ENCODE measurements at places on chromosomes 6 and 20.

GRCh38 chr6:151240036-151240685 lies 394 bp downstream of the AKAP12 start:
- DNase-seq: no peak

DNA sequence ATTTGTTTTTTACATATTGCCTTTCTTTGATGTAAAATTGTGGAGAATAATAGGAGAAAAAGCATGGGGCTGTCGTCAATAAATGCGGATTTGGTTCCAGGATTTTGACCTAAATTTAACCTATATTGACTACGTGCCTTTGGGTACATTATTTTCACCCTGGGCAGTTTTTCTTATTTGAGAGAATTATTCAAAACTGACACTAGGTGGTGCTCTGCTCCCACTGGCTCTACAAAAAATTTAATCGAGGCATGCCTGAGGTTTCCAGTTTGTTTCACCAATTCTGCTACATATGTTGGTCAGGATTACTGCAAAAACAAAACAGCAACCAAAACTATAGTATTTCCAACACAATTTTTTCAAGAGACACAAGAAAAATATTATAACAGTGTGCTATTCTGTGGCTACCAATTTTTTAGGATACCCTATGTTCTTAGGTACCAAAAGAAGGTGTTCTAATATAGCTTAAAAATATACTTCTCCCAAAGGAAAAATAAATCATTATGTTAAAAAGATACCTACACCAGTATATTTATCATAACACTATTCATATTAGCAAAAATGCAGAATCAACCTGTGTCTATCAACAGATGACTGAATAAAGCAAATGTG lies 48.6 kb upstream of the FABP7 start:
- DNase-seq: no peak

DNA sequence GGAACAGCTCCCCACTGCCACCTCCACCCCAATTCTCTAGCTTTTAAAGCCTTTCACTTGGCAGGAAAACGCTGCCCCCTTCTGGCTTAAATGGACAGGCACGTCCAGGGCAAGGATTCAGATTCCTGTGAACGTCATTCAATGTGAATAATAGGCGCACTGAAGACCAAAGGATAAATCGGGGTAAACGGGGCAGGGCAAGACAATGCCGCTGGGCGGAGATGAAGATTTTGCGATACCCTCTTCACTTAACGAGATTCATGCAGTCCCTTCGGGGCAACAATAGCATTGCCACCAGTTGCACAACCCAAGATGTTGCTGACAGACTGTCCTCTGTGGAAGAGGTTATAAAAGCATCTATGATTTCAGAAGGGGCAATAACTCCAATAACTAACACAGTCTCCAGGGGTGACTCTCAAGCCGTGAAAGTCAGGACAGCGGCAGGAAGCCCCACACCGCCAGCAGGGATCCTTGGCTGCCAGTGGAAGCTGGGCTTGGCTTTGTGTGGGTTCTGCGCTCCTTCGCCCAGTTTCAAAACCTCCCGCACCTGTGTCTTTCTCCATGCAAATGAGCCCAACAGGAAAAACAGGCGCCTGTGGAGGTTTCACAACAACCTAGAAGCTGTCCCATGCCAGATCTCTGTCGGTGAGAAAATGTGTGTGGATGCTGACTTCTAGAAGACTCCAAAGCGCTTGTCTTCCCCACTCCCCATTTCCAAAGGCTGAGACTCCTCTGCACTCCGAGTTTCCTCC lies 291.8 kb downstream of the BMP7 start:
- DNase-seq: no peak

DNA sequence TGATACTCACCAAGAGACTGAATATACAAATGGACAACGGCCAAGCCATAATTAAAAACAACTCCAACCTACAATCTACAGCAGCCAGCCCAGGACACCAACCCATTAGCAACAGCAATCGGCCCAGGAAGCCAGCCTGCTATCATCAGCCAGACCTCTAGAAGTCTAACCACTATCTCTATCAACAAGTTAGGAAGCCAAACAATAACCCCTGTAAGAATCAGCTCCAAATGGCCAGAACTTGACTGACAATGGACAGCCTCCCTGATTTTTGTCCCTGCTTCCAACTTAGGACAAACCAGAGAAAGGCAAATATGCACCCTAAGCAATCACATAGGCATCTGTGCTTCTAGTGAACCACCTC lies 511.8 kb upstream of the JARID2 start:
- DNase-seq: no peak

DNA sequence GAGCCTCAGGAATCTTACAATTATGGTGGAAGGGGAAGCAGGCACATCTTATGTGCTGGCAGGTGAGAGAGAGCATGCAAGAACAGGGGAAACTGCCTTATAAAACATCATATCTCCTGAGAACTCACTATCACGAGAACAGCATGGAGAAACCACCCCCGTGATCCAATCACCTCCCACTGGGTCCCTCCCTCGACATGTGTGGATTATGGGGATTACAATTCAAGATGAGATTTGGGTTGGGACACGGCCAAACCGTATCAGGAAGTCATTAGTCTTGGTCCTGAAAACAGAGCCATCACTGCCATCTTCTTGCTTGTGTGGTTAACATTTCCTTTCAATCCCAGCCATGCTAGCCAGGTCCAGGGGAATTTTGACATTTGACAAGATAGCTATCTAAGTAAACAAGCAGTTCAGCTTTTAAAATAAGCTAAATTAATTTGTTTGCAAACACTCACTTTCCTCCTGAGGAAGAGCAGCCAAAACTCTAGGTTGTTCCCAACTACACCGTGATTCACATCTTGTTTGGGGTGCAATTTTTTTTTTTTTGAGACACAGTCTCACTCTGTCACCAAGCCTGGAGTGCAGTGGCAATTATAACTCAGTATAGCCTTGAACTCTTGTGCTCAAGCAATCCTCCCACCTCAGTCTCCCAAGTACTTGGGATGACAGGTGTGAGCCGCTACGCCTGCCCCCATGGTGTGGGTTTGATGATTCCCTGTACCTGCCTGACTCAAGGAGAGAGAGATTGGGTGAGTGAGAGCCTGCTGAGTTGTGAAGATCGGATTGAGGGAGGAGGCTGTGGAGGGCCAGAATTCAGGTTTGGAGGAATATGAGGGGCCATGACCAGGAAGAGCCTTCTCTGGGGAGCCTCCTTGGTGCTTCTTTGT lies 13.0 kb upstream of the PPP1R14C start:
- DNase-seq: no peak

DNA sequence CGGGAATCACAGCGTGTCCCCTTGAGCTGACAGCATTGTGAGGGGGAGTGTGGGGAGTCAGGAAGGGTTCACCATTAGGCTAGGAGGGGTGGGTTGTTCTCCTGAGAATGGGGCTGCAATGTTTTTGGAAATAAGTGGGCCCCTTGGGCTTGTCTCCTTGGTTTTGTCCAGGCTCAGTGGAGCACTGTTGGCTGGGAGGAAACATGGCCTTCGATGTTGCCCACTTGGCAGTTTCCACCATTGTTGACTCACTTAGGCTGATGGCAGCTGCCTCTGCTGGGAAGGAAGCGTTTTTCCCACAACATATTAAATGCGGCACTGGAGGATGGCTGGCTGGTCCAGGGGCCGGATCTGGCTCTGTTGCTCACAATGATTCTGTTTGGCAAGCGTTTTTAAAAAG lies 512.1 kb downstream of the QKI start:
- DNase-seq: no peak

GRCh38 chr6:143325379-143326140 lies 124.9 kb downstream of the ADAT2 start:
- DNase-seq: no peak

GRCh38 chr6:45987856-45988255 lies 27.8 kb downstream of the CLIC5 start:
- no peak for DNase-seq

DNA sequence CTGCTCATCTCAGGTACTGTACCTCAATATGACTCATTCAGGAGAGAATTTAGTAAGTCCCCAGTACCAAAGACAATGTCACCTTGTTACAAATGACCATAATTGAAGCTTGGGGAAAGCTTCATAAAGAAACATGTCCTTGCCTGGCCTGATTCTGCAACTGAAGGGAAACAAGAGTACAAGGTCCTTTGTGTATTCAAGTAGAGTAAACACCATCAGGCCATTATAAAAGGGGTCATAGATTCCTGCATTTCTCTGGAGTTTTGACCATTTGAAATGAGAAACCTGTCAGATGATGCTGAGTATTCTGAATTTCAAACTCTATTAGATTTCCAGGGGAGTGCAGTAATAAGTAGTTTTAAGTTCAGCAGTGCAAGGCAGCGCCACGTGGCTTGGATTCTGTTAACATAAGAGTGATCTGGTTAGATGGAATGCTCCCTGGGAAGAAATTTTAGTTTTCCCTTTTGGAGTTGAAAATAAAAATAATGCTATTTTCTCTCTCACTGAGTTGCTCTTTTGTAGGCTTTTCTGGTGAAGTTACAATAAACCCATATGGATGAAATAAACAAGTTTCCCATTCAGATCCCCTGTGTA lies 1054.3 kb downstream of the EPHA7 start:
- no peak for DNase-seq

- no peak for DNase-seq
Measured at GRCh38 chr6:104281370-104281769, 578.3 kb downstream of the HACE1 start.

DNA sequence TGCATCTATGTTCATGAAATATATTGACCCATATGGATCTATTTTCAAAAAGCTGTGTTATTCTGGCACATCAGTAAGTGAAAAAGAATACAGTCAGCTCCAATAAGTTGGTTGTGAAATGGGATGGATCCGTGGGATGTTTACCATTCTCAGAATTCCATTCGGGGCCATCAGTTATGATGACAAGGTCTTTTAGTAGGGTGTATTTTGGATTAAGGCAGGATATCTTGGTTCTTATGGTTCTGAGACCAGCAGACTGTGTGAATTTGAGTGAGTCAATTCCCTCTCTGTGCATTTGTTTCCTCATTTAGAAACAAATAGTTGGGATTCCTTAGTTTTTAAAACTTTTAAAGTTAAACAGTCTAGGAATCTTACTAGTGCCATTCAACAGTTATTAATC lies 287.4 kb downstream of the CD109 start:
- DNase-seq: no peak

DNA sequence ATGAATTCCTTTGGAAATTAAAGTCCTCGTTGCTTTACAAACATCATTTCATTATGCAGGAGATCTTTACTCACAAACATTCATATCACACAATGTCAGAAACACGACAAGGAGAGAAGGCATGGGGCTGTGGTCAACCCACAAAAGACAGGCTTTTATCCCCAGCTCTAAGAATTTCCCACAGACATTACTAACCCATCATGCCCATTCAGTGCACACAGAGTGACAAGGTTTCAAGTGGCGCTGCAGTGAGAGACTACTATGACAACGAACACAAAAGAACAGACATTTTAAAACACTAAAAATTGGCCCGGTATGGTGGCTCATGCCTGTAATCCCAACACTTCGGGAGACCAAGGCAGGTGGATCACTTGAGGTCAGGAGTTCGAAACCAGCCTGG lies 579.8 kb upstream of the AGPAT4 start:
- no peak for DNase-seq
